ENCODE measurements at places on chromosomes 11 and 22. TPM values are rescaled to one million over a fixed set of nuclear protein-coding genes. Genes with fewer than 3 reads are reported as not detected.

- no peaks in the 10 kb centered on the region for H3K4me1 ChIP-seq
- peaks cover 7% of the 10 kb centered on the region for H3K27me3 ChIP-seq
- DNase-seq, result no peak
- no peak overlapping the region for H3K27ac ChIP-seq
- H3K36me3 ChIP-seq, result no peaks in the 10 kb centered on the region
These were observed 2.9 kb upstream of the RFPL1 start for GRCh38 chr22:29435236-29436136.

The PRSS23 gene
- 43.2 TPM for total RNA-seq

DNA sequence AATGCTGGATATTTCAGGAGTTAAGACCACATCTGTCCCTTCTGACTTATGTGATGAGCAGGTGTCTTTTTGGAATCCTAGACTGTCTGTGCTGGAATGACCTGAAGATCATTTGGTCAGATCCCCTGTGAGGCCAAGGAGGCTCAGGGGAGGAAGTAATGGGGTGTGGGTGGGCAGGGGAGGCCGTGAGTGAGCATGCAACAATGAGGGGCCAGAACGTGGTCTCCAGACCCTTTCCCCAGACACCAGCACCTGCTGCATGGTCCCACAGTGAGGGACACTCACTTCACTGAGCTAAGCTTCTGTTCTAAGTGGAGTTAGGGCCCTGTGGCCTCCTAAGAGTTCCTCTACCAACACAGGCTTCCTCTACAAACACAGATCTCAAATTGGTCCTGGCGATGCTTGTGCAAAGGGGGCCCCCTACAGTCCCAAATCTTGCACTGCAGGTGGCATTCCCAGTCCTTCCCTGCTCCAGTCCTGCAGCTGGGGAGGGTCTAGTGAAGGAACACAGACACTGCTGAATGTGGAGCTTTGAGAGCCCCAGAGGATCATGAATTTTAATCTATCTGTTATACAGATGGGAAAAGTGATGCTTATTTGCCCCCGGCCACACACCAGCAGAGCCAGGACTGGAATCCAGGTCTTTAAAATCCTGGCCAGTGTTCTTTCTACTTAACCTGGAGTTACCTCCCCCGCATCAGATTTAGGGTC lies 7.4 kb downstream of the USP2 start:
- H3K36me3 ChIP-seq, result no peaks in the 10 kb centered on the region
- no peak overlapping the region for H3K27ac ChIP-seq
- H3K27me3 ChIP-seq, result no peaks in the 10 kb centered on the region
- no peak overlapping the region for H3K4me3 ChIP-seq
- H3K4me1 ChIP-seq, result peaks cover 14% of the 10 kb centered on the region
- DNase-seq, result peak; percentile 89

GRCh38 chr11:107590460-107591377 lies at the start of gene ELMOD1:
Gene ELMOD1 (plus strand): TSS chr11:107591147. CDS start chr11:107618190, 27,043 bp downstream.
- no peaks in the 10 kb centered on the region for H3K36me3 ChIP-seq
- peak within 1 kb of the TSS; percentile 74 for H3K4me3 ChIP-seq
- peaks cover 74% of the 10 kb centered on the region for H3K27me3 ChIP-seq
- peak; percentile 45 for DNase-seq
- H3K4me1 ChIP-seq, result peaks cover 23% of the 10 kb centered on the region

GRCh38 chr11:111905411-111905810 lies 6.2 kb downstream of the CRYAB start:
- H3K4me1 ChIP-seq, result no peaks in the 10 kb centered on the region
- H3K4me3 ChIP-seq, result no peak overlapping the region
- H3K27ac ChIP-seq, result no peak overlapping the region
- no peak for DNase-seq
- 0 out of 2 replicates have a peak, but pooled peaks cover 5% of the 10 kb centered on the region for H3K27me3 ChIP-seq
- no peaks in the 10 kb centered on the region for H3K36me3 ChIP-seq

GRCh38 chr11:119491753-119492510 lies 69.0 kb upstream of the THY1 start:
- H3K4me1 ChIP-seq, result no peaks in the 10 kb centered on the region
- no peak overlapping the region for H3K4me3 ChIP-seq
- no peaks in the 10 kb centered on the region for H3K27me3 ChIP-seq
- DNase-seq, result peak; percentile 36
- no peak overlapping the region for H3K27ac ChIP-seq

DNA sequence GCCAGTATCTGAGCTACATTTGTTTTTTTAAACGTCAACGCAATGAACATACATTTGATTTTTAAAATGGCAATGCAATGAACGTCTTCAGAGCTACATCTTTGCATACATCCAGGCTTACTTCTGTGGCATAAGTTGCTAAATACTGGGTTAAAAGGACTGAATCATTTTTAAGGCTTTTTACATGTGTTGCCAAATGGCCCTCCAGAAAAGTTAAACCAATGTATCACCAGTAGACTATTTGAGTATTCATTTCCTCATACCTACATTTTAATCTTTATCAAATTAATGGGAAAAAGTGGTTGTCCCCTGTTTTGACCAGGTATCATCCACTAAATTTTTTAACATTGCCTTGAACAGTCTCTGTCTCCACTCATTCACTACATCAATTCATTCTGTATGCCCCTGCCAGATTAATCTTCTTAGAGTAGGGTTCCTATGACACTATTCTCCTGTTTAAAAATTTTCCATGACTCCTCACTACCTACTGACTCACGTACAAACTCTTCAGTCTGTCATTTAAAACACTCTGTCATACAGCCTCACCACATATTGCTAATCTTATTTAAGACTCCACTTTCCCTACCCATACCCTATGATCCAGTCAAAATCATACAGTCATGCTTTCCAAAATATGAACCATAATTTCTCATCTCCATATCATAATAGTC lies 12.4 kb upstream of the PRRG4 start:
- no peaks in the 10 kb centered on the region for H3K27me3 ChIP-seq
- DNase-seq, result peak; percentile 73
- peak overlapping the region; percentile 78 for H3K27ac ChIP-seq
- no peaks in the 10 kb centered on the region for H3K36me3 ChIP-seq
- peaks cover 37% of the 10 kb centered on the region for H3K4me1 ChIP-seq
- no peak overlapping the region for H3K4me3 ChIP-seq

The TMEM126A gene
- total RNA-seq, result 34.0 TPM

The SAA1 gene
- not detected for total RNA-seq

The ACTN3 gene
- not detected for total RNA-seq

- H3K36me3 ChIP-seq, result no peaks in the 10 kb centered on the region
- H3K4me3 ChIP-seq, result no peak overlapping the region
- H3K4me1 ChIP-seq, result peaks cover 13% of the 10 kb centered on the region
- H3K27me3 ChIP-seq, result no peaks in the 10 kb centered on the region
- no peak for DNase-seq
These were observed 71.8 kb downstream of the GGTLC2 start for GRCh38 chr22:22716136-22716665.

The TMEM191B gene
- 14.8 TPM for total RNA-seq

The SERPING1 gene
- total RNA-seq, result not detected

DNA sequence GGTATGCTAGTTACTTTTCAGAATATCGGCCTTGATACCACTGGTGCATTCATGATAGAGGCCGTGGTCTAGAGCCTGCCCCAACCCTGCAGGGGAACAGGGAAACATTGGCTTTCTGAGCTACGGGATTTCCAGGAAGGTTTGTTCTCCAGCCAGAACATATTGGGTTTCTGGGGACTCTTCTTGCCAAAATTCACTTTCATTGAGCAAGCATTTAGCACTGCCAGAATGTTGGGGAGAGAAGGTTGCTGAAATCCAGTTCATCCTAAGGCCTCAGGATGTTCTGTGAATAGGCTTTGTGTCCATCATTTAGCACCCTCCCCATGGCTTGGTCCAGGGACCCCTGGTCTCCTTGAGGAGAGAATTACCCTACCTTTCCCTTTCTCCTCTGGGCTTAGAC lies 36.7 kb downstream of the DRG1 start:
- no peak for DNase-seq
- no peak overlapping the region for H3K4me3 ChIP-seq
- peaks cover 53% of the 10 kb centered on the region for H3K36me3 ChIP-seq

- H3K4me3 ChIP-seq, result no peak overlapping the region
- peaks cover 47% of the 10 kb centered on the region for H3K27me3 ChIP-seq
- no peaks in the 10 kb centered on the region for H3K36me3 ChIP-seq
These were observed 709 bp downstream of the MRGPRX4 start for GRCh38 chr11:18173225-18173866.

GRCh38 chr11:128686745-128687177 lies 7.1 kb upstream of the FLI1 start:
- H3K27ac ChIP-seq, result no peak overlapping the region
- no peaks in the 10 kb centered on the region for H3K36me3 ChIP-seq
- peaks cover 92% of the 10 kb centered on the region for H3K27me3 ChIP-seq
- peaks cover 7% of the 10 kb centered on the region for H3K4me1 ChIP-seq
- peak overlapping the region; percentile 47 for H3K4me3 ChIP-seq

- no peaks in the 10 kb centered on the region for H3K27me3 ChIP-seq
- H3K4me3 ChIP-seq, result no peak overlapping the region
- peaks cover 31% of the 10 kb centered on the region for H3K4me1 ChIP-seq
- 0 out of 2 replicates have a peak, but pooled peaks cover 4% of the 10 kb centered on the region for H3K36me3 ChIP-seq
- no peak overlapping the region for H3K27ac ChIP-seq
- DNase-seq, result peak; percentile 44
These were observed 53.8 kb downstream of the SWAP70 start for GRCh38 chr11:9717719-9718118.

GRCh38 chr11:92954003-92954402 lies 15.4 kb upstream of the MTNR1B start:
- H3K4me1 ChIP-seq, result no peaks in the 10 kb centered on the region
- no peak for DNase-seq
- peaks cover 40% of the 10 kb centered on the region for H3K27me3 ChIP-seq
- H3K36me3 ChIP-seq, result no peaks in the 10 kb centered on the region
- H3K27ac ChIP-seq, result no peak overlapping the region
- no peak overlapping the region for H3K4me3 ChIP-seq

Measured in PC-3 (cell line).